Activated CD4-positive, alpha-beta T cell treated with anti-CD3 and anti-CD28 coated beads, Interleukin-2, amount 50 U/mL, for 4 hours (primary cell): ENCODE measurements at places on chromosomes 4 and X.

DNA sequence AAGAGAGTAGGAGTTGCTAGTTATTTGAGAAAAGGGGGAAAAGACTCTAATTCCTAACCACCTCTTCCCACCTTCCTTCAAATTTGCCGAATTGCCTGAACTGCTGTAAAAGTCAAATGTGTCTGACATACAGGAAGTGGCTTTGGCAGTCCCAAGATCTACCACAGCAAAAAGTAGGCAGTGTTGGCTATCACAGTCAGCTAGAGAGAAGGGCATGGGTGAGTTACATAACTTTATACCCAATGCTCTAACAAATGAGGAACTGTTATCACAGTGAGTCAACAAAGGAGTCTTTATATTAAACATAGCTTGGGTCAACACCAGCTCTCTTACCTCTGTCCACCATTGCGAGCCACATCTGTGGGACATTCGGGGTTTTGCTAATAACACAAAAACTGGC, 2.4 kb upstream of the MBNL3 start:
- DNase-seq, result no peak

DNA sequence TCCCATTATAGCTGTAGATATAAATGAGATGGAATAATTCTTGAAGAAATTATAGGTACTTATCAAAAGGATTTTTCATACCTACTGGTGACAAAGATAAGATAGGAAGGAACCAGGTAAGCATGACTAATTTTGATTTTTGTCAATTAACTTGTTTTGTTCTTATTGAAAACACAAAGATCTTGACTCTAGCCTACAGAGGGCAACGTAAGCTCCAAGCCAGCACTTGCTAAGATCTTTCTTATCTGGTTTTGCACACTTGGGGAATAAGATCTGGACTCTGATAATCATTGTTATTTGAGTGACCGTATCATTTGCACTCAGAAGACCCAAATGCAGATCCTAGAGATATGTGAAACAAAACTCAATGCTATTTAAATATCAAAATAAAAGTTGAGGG, 223.4 kb downstream of the VEGFC start:
- no peak for DNase-seq

GRCh38 chrX:129813662-129814368, 29.9 kb downstream of the ZDHHC9 start:
- DNase-seq, result no peak

DNA sequence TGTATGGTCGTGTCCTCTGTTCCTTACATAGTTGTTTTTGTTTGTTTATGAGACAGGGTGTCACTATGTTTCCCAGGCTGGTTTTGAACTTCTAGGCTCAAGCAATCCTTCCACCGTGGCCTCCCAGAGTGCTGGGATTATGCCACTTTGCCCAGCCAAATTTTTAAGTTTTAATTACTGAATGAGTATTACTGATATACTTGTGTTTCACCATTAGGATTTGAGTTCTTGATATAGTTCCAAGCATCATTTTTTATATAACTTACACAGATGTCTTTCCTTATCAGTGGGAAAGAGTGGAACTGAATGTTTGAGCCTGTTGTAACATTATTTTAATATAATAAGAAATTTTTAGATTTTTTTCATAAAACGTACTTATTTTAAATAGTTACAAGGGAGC, 20.4 kb downstream of the TMEM165 start:
- no peak for DNase-seq

DNA sequence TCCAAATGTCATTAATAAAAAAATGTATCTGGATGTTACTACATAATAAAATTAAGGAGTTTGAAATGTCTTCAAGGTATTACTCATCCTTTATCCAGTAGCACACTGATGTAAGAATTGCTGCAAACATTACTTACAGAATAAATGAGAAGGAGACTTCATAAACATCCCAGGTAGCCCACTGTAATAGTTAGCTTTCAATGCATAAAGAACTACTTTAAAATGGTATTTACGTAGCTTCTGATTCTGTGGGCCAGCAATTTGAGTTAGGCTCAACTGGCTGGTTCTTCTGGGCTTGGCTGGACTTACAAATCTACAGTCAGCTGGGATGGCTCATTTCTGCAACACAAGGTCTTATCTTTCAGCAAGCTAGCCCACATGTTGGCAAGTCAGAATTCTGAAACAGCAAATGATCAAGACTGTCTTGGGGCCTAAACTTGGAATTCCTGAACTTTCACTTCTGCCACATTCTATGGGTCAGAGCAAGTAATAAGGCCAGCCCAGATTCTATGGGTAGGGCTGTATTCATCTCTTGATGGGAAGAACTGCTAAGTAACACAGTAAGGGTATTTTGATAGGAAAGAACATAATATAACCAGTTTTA, 522.5 kb downstream of the IQCM start:
- no peak for DNase-seq

DNA sequence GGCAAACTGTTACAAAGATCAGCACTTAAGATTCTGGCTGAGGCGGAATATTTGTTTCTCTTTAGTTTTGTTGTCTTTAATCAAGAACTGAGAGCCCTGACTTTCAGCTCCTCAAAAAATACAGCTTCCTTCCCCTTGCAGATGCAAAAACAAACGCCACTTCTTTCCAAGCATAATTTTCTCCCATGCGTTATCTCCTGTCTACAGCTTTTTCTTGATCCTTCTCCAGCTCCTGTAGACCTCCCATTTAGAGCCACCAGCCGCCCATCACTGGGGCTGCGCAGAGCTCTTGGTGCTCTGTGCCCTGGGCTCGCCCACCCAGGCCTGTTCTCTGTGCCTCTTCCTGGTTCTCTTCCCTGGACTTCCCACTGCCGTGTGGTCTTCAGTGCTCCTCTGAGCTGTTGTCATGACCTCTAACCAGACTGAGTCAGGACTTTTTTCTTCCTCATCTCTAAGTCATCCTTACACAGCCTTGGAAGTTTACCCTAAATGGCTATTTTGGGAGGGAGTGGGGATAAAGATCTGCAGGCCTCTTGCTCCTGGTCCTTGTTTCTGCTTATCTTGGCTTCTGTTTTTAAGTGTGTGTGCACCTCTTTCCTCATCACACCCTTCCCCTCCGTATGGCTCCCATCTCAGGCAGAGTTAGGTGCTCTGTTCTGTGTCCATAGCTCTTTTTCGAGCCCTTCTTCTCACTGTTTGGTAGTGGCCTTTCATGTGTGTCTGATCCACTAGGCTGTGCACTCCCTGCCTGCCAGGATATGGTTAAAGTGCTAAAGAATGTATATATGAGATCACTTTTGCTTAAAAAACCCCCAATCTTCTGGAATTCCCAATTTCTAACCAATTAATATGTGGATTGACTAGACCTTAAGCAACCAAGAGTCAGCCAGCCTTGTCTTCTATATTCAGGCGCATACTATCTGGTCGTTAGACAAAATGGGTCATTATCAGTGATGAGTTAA, 122.5 kb downstream of the PTTG2 start:
- no peak for DNase-seq

GRCh38 chrX:65195621-65196020, 219.4 kb upstream of the ZC4H2 start:
- DNase-seq, result no peak

- DNase-seq, result no peak
These were observed 285.6 kb downstream of the GPAT3 start for GRCh38 chr4:83821493-83821892.

GRCh38 chr4:175215657-175216056, 297.5 kb downstream of the ADAM29 start:
- DNase-seq, result no peak

- DNase-seq, result no peak
These were observed 3.8 kb upstream of the NSG1 start for GRCh38 chr4:4383085-4383484.

DNA sequence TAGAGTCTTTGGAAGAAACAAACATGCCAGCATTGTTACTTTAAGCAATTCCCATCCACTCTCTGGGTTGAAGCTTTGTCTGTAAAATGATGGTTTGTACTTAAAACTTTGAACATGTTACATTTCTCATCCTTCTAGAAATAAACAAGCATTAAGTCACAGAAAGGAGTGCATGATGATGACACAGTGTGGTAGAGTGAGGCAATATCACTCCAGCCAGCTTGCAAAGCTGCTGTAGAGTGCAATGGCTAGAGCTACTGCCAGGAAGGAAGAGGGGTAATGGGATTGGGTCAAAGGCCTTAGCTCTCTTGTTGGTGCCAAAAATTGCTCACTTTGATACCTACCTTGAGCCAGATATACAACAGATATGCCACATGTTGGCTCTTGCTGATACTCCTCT, 12.3 kb upstream of the ENOX2 start:
- DNase-seq, result no peak

DNA sequence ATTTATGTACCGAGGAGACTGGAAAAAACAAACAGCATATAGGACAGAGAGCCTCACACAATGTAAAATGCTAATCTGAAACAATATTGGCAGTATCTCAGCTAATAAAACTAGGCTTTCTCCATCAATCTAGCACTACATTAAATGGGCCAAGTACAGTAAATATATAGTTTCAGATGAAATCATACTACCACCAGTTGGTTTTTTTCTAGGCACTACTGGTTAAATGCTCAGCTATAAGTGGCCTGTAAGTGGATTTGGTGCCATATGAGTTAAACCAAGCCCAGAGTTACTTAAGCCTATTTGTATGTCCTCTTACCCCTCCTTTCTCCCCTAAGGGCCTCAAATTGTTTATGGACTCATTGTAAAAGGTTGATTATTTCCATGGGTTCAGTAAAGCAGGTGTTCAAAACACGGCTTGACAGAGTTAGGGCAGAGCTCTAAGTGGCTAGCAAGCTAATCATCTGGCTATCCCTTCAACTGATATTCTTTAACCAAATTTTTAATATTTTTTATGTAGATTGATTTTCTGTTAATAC, 57.5 kb downstream of the FAM13A start:
- DNase-seq, result no peak
